Fibroblast of the aortic adventitia (primary cell): ENCODE measurements at places on chromosomes 12 and 14.

DNA sequence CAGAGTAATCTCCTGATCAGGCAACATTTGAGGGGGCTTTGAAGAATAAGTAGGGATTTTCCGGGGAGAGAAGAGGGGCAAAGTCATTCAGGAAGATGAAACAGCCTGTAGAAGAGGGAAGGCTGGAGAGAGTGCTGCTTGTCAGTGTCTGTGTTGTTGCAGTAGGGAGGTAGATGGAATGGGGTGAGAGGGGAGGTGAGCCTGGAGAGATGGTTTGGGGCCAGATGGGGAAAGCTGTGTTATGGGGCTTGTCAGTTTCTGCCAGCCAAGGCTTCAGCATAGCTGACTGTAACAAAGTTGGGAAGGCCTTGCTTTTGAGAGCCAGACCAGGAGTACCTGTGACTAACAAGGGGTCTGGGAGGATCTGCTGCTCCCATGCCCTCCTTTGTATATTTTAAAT, 18.0 kb downstream of the BICD1 start:
- DNase-seq, result no peak

- DNase-seq, result peak; percentile 81
Observed at GRCh38 chr12:84507956-84508850, 404.4 kb downstream of the SLC6A15 start.

- DNase-seq, result peak; percentile 49
Observed at GRCh38 chr14:103518422-103519042, 4.1 kb downstream of the CKB start.

- DNase-seq, result no peak
Observed at GRCh38 chr12:15858353-15858752, 23.8 kb upstream of the STRAP start.

DNA sequence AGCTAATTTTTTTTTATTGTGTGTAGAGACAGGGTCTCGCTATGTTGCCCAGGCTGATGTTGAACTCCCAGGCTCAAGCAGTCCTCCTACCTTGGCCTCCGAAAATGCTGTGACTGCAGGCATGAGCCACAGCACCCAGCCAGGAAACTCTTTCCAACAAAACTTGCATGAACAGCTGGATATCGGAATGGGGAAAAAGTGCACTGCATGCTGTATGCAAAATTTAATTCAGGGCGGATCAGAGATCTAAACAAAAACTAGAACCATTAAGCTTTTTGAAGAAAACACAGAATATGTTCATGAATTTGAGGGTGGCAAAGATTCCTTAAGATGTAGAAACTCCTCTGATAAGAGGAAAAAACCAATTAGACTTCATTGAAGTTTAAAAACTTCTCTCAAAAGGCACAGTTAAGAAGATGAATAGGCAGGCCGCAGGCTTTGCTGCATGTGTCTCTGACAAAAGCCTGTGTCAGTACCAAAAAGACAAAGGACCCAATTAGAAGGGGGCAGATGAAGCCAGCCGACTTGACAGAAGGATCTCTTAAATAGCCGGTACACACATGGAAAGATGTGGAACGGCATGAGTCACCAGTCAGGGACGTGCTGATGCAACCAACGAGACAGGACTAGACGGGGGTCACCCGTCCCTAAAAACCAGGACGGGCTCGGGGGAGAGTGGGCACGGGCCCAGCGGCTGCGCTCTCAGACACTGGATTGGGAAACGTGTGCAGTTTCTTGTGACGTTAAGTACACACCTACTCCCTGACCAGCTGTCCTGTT, 34.8 kb upstream of the MMP17 start:
- DNase-seq, result no peak

DNA sequence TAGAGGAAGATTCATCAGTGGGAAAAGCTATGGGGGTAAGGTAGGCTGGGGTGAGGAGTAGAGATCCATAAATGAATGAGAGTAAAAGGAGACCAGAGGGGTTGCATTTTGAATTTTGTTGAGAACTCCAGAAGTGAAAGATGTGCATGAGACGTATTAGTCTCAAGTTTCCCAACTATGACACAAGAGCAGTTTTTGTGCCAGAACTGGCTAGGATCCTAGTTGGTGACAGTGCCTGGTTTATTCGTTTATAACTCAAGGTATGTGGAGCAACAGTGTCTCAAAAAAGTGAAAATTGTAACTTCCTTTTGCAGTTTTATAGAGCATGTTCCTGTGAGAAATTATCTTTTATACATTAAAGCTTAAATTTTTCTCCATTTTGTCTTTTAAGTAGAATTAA, 377.0 kb downstream of the NPAS3 start:
- DNase-seq, result no peak

- DNase-seq, result no peak
Observed at GRCh38 chr12:39622306-39622705, 2.7 kb upstream of the ABCD2 start.

GRCh38 chr14:78697341-78697740, 527.2 kb downstream of the NRXN3 start:
- DNase-seq, result peak; percentile 69

DNA sequence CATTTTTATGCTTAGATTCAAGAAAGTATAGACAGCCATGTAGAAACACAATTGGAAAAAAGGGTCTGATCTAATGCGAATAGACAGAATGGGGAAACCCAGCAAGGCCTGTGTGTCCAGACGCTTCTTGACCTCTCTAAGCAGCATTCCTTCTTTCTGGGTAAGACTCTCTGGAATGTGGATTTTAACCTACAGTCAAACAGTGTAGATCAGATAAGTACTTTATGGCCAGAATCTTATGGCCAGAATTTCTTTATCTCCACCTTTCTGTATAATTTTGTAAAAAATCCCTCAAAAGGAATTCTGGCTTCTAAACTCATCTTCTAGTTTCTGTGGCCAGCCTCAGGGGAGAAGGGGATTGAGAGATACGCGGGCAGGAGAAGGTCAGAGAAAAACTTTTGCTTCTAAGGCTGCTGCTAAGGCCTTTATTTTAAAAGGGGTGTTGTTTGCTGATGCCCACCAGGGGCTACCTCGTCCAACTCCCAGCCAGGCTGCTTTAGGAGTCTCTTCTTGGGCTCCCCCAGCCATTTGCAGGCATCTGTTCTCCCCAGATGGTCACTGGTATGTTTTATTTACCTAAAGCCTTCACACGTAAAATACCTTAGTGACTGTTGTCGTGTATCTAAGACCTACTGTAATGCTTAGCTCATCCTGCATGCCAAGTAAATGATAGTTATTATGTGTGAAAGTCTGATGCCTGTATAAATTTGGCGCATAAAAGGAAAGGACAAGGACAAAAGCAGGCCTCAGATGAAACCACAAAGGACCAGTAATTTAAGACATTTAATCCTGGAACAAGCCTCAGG, 68.4 kb downstream of the ANO6 start:
- DNase-seq, result peak; percentile 74
